ENCODE measurements at places on chromosomes 7 and 10. TPM values are rescaled to one million over a fixed set of nuclear protein-coding genes. Genes with fewer than 3 reads are reported as not detected.

LIPF gene
- not detected for total RNA-seq

SCD gene
- 183 TPM for total RNA-seq

TEX47 gene
- not detected for total RNA-seq

PRTFDC1 gene
- 17.1 TPM for total RNA-seq

BBS9 gene
- 2.9 TPM for total RNA-seq

ATG9B gene
- 1.1 TPM for total RNA-seq

LEP gene
- not detected for total RNA-seq

NODAL gene
- not detected for total RNA-seq

TES gene
- total RNA-seq: 58.6 TPM

SPDYE8 gene
- not detected for total RNA-seq

CDHR1 gene
- total RNA-seq: 0.04 TPM

SCIN gene
- total RNA-seq: 0.49 TPM

PDK4 gene
- total RNA-seq: 22.0 TPM

PRSS37 gene
- not detected for total RNA-seq

FAM24B gene
- 12.9 TPM for total RNA-seq

ITIH5 gene
- total RNA-seq: not detected

DPY19L1 gene
- total RNA-seq: 43.7 TPM

CCDC3 gene
- total RNA-seq: 0.94 TPM

NPSR1 gene
- not detected for total RNA-seq

MRC1 gene
- total RNA-seq: not detected

AKR1D1 gene
- not detected for total RNA-seq

TTYH3 gene
- 45.4 TPM for total RNA-seq

AOC1 gene
- not detected for total RNA-seq

MYH16 gene
- 0.51 TPM for total RNA-seq

HOXA5 gene
- total RNA-seq: 6.8 TPM

FGL2 gene
- not detected for total RNA-seq

C7orf57 gene
- total RNA-seq: 0.24 TPM
